ENCODE measurements at places on chromosomes 4 and X. TPM values are rescaled to one million over a fixed set of nuclear protein-coding genes. Genes with fewer than 3 reads are reported as not detected.

- no peak for DNase-seq
Observed at GRCh38 chrX:39427492-39427891, 626.2 kb downstream of the MID1IP1 start.

- no peak for DNase-seq
Observed at GRCh38 chr4:10667701-10668326, 16.8 kb downstream of the CLNK start.

DNA sequence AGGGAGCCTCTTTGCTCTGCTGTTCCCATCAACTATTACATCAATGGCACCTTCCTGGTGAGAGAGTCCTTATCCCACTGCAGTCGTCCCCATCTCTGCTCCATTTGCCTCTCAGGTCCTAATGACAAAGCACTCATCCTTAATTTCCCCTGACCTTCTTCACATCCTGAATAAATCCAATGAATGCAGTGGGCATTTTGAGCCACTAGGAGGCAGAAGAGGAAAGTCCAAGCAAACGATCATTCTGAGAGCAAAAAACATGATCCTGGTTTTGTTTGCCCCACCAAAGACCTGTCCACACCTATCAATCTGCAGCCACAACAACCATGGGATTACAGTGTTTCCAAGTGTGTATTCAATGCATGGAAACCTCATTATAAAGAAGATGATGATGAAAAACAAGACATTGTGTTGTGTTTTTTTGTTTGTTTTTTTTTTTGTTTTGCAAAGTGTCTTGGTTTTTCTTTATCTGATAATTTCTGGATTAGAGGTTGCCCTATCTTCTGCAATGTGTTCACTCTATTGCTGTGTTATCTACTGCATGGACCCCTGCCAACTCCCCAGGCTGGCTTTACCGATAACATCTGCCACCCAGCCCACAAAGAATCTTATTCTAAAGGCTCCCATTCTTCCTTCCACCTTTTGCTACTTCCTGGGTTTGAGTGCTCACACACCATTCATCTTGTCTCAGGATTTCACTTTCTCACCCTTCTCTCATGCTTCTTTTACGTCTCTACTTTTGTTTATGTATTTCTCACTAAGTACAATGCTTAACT, 207.2 kb downstream of the NLGN4X start:
- peak; percentile 47 for DNase-seq

DNA sequence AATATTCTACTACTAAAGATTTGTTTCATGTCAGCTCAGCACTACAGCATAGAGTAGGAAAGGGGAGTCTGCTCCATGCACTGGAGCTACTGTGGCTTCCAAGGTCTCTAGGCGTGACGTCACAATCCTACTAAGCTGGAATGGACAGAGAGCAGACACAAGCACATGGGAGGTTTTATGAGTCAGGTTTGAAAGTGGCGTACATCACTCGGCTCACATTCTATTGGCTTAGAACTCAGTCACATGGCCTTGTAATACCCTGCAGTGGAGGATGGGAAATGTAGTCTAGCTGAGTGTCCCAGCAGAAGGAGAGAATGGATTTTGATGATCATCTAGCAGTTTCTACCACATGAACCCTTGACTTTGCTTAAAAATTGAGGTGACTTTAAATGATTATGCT, 624.8 kb upstream of the ATOH1 start:
- peak; percentile 70 for DNase-seq

Gene CT45A8
- total RNA-seq = not detected

- DNase-seq = no peak
Observed at GRCh38 chr4:97142410-97142809, 1000.9 kb downstream of the STPG2 start.
